Mammary epithelial cell (primary cell): ENCODE measurements at places on chromosomes 7 and 10. TPM values are rescaled to one million over a fixed set of nuclear protein-coding genes. Genes with fewer than 3 reads are reported as not detected.

GRCh38 chr7:12553416-12553815 is 17.1 kb upstream of the SCIN start:
- no peak for DNase-seq

GRCh38 chr10:75107756-75108683 is 3.4 kb upstream of the SAMD8 start:
- peak; percentile 83 for DNase-seq

GRCh38 chr10:113175756-113176651 is 226.0 kb downstream of the TCF7L2 start:
- DNase-seq = no peak

DNA sequence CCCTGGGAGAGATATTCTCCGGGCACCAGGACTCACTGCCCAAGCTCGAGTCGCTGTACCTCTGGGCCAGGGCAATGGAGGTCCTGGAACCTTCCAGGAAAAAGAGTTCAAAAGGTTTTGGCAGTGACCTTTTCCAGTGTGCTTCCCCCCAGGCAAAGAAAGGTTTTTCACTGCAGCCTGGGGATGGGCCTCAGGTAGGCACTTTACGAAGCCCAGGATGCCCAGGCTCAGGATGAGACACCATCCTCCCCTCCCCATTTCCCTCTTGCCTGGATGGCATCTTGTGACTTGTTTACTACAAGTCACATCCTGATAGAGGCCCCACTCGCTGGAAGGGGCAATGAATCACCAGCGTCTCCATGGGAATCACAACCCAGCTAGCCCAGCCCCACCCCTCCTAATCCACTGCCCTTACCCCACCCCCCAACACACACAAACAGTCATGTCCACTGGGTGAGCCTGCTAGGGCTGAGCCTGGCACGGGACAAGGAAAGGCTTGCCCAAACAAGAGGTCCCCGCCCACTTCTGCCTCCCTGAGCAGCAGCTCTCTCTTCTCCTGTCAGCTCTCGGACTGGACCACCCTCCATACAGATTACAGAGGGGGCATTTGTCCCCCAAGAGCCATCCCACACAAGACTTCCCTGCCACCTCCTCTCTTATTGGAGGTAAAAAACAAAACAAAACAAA is 93.8 kb upstream of the SMNDC1 start:
- DNase-seq = peak; percentile 99

DNA sequence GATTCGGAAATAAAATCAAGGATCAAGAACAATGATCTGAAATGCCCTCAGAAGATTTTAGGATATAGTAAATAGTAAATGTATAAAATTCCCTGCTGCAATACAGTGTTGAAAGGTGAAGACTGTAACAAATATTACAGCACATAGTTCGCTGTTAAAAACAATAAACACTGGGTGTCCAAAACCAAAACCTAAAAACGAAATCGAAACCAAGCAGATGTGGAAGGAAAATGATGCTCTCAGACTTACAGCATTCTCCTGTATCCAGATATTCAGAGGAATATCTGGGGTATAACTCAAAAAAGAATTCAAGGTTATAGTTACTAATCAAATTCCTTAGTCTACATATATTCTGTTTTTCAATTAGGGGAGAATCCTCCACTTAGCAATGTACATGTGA is 708.1 kb upstream of the PCDH15 start:
- no peak for DNase-seq

DNA sequence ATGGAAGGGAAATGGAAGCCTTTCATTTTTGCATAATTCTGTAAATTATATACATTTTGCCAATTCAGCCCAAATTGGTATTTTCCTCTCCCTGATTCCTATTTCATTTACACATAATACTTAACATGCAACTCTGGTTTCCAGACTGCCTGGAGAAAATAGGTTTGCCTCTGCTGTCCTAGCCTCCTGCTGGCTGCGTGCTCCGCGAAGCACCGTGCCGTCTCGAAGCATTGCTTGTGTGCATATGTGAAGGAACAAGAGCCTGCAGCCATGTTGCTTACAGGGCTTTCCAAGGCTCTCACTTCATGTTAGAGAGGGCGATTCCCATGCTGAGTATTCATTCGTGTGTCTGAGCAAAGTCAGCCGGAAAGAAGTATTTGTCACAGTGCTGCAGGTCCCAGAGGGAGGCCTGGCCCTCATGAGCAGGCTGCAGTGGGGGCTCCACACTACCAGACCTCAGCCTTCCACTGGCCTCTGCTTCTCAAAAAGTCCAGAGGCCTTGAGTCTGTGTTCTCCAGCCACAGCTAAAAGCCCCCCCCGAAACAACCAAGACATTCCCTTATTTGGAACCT is 66.5 kb downstream of the CLRN3 start:
- DNase-seq = no peak

DNA sequence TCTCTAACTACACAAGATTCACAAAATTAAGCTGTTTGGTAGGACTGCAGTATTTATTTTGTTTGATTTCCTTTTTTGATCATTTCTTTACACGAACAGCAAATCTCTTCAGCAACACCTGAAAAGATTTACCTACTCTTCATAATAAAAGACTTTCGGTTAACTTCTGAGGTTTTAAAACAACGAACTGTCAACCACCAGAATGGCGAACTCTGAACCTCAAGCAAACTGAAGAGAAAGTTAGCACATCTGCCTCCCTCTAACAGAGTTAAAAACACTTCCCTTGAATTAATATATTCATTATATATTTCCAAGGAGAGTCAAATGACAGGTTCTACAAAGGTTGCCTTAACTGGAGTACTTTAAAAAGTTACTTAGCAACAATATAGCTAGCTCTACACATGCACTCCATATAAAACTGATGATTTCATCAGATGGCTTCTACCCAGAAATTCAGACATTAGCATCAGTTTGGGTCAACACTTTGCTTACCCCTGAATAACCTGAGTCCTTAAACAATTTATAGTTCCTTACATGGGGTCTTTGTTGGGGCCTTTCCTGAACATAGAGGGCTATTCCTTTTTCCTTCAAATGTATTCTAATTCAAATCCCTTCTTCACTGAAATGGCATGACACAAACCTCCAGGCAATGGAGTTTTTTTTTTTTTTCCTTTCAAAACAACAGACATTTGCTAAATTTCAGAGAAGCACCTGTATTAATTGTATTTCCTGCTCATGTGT is 118.3 kb downstream of the SEM1 start:
- no peak for DNase-seq

- no peak for DNase-seq
Measured at GRCh38 chr10:28897617-28898464, 220.5 kb downstream of the BAMBI start.

- DNase-seq = peak; percentile 87
Measured at GRCh38 chr7:28988810-28989209, 30.7 kb upstream of the TRIL start.

GRCh38 chr7:87451187-87451586 is 24.3 kb downstream of the ABCB4 start:
- no peak for DNase-seq

DNA sequence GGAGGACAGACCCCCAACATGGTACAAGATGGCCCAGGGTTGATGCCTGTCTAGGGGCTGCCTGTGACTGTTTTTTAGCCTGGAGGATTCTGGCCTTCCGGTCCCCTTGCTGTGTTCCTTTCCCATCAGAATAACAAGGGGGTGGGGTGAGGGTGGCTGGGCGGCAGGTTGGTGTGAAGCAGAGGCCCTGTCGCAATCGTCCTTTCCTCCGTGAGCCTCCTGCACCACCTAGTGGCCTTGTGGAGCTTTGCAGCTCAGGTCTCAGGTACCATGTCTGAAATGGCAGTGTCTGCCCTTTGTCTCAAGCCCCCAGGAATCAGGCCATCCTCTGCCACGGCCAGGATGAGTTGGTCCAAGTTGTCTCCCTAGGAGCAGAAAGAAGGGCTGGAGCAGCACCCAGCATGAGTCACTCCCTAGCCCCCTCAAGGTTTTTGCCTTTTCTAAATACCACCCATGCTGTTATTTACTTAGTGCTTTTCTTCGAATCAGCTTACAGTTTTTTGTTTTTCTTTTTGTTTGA is 24.2 kb downstream of the TACR2 start:
- DNase-seq = peak; percentile 66

GRCh38 chr7:99125505-99125865 is 18.4 kb downstream of the SMURF1 start:
- DNase-seq = no peak

DNA sequence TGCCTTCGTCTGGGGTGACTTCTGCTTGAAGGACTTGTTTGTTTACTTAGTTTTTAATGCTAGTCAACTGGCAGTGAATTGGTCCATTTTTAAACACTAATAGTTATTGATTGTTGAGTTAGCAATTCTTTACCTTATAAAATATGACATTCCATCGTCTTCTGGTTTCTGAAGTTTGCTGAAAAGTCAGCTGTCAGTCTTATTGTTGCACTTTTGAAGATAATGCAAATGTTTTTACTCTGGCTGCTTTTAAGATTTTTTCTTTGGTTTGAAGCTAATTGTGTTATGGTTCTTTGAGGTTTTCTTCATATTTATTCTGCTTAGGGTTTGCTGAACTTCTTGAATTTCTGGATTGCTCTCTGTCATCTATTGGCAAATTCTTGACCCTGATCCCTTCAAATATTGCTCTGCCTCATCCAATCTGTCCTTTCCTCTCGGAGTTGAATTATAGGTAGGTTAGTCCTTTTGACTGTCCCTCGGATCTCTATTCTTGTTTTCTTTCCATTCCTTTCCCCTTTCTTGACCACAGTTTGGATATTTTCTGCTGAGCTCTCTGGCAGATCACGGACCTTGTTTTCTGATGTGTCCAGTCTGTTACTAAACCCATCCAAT is 24.2 kb downstream of the MGMT start:
- peak; percentile 7 for DNase-seq

GRCh38 chr7:48168159-48168558 is 3.1 kb upstream of the ABCA13 start:
- peak; percentile 84 for DNase-seq

- no peak for DNase-seq
Measured at GRCh38 chr10:49579621-49580020, 30.5 kb upstream of the SLC18A3 start.

GRCh38 chr10:33643042-33643441 is 308.6 kb upstream of the NRP1 start:
- DNase-seq = peak; percentile 63

DNA sequence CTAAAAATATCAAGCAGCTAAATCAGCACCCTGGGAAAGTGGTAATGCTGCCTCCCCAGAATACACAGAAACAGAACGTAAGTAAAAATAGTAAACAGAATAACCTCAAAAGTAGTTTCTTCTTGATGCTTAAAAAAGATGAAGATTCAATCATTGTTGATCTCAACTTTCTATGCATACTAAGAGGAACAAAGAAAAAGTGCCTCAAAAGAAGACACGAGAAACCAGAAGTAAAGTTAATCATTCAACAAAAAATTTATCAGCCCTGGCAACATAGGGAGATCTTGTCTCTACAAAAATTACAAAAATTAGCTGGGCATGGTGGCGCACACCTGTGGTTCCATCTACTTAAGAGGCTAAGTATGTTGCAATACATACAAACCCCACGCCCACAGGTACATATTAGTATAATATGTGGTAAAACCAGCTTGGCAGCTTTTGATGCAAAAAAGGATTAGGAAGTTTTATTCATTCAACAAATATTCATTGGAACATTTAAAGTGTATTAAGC is 153.7 kb downstream of the NRBF2 start:
- DNase-seq = peak; percentile 59

- no peak for DNase-seq
Measured at GRCh38 chr10:28343252-28343651, 40.4 kb upstream of the MPP7 start.

- no peak for DNase-seq
Measured at GRCh38 chr7:31853380-31853779, 166.4 kb downstream of the PPP1R17 start.

DNA sequence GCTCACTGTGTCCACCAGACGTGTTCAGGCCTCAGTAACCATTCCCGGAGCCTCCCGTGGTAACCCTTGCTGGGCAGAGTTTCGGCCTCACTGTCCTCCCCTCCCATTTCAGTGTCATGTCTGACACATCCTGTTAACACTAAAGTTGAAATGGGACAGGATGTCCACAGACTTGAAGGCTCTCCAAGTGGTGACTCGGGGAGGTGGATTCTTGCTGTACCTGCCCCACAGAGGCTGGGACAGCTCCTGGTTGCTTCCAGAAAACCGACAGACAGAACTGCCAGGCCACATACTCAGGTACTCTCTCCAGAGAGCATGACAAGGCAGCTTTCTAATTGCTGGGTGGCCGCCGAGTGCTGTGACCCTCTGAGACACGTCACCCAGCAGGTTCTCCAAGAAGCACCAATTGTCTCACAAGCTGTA is 17.9 kb upstream of the CYTH3 start:
- DNase-seq = peak; percentile 65

- DNase-seq = no peak
Measured at GRCh38 chr7:42185726-42186125, 51.3 kb downstream of the GLI3 start.

DNA sequence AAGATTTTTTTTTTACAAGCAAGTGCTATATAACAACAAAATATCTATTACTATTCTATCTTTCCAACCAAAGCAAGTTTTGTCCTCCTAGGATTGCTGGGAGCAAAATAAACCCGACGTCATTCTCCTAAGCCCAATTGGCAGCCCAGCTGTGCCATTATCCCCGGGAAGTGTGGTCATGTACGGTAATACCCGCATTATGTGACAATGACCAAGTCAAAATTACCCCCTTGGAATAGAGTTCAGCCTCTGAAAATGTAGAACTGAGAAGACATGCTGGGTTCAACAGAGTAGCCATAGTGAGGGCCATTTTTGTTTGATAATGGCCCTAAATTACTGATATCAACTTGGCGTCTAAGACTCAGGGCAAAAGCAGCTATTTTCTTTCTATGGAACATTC is 215.5 kb downstream of the LRRTM3 start:
- DNase-seq = no peak

DNA sequence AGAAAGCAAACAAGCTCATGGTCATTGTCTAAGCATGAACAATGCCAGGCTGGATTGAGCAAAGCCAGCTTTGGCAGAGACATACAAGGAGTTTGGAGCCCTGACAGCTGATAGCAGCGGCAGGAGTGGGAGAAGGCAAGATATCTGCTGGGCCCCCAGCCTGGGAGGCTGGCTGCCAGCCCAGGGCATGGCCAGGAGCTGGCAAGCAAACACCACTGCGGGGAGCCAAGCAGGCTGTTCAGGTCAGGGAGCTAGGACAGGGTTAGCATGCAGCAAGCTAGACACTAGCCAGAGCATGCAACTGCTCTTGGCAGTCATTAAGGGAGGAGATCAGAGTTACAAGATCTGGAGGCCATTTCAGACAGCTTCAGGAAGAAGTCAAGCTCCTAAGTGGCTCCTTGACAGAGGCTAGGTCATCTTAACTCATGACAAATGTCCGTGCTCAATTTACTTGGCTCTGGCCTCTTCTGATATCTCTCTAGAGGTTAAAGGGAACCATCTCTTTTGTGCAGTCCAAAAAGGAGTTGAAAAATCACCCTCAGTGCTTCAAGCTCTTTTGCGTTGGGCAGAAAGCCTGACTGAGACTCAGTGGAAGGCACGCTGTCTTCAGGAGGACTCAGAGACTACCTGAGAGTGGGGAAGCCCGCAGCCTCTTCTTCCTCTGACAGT is 436.8 kb upstream of the C7orf33 start:
- no peak for DNase-seq

- DNase-seq = peak; percentile 51
Measured at GRCh38 chr7:156897673-156898072, 4.7 kb upstream of the LMBR1 start.

- no peak for DNase-seq
Measured at GRCh38 chr10:11363497-11363896, 248.0 kb downstream of the USP6NL start.

The PNLIPRP1 gene
- total RNA-seq = not detected in 2 replicates

The SPDYE3 gene
- not detected for total RNA-seq

The GPR26 gene
- not detected for total RNA-seq

The LAMB1 gene
- total RNA-seq = 196 and 219 TPM in 2 replicates

The LRIT2 gene
- total RNA-seq = not detected

The TMEM184A gene
- total RNA-seq = 9.2 TPM

The ANKRD61 gene
- total RNA-seq = not detected

The NCOA4 gene
- 171 TPM for total RNA-seq

The ZNF425 gene
- 3.3 TPM for total RNA-seq

The ARMH3 gene
- 17.3 and 23.2 TPM in 2 replicates for total RNA-seq

The PGAM1 gene
- 289 and 517 TPM in 2 replicates for total RNA-seq
